NCI-H2107 (cell line): ENCODE measurements at places on chromosomes 2 and 18.

DNA sequence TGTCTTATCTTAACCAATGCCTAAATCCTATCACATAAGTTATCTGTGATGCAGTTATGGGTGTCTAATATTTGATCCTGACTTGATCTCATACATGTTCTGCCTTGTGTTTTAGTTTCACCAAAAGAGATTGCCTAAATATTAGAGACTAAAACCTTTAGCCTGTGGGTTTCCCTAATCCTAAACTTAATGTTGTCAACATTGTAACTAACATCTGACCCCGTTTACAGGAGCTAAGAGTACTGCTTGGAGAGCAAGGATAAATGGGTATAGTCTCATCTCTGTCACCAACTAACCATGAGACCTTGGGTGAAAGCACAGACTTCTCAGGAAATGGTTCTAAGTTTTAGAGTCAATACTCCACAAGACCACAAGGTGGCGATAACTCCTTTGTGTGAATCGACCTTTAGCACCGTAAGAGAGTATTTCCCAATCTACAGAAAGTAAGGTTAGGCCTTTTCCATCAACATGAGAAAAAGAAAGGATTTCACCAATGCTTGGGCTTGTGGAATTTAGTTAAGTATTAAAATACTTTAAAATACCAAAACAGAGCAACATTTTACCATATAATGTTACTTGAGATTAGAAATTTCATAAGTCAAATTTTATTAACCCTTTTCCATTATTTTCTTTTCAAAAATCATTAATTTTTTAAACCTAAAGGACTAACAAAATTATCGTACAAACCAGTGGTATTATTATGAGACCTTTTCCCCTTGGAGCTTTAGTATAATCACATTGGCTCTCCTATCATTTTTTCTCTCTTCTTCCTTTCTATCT, 60.5 kb downstream of the G6PC2 start:
- peak; percentile 6 for DNase-seq

GRCh38 chr2:152811916-152812315, 93.5 kb downstream of the ARL6IP6 start:
- DNase-seq = no peak

DNA sequence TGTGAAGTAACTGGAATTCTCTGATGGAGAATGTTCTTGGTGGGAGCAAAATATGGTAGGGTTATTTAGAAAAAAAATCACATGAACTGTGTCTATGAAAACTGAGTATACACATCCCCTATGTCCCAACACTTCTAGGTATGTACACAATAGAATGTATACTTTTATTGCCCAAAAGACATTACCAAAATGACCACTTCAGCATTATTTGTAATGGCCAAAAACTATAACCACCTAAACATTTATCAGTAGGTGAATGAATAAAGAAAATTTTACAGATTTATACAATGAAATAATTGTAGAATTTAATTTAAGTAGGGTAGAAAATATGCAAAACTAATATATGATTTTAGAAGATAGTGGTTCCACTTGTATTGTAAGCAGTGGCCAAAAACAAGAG, 462.8 kb downstream of the KCNJ3 start:
- DNase-seq = no peak

GRCh38 chr18:55997151-55997561, 409.2 kb upstream of the TCF4 start:
- DNase-seq = no peak

DNA sequence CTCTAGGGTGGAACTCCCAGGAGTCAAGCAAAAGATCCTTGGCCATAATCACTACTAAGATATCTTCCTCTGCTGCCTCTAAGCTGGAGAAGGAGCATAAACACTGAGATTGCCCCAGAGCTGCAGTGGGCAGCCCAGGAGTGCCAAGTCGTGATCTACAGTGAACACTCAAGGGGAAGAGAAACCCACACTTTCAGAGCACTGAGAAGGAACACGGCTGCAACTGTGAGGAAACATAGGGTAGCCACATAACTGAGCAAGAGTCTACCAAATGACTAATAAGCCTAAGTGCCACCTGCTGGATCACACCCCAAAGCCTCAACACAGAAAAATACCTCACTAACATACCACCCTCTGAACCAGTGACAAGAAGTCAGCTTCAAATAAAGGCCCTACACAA, 79.6 kb upstream of the RAB12 start:
- no peak for DNase-seq

- no peak for DNase-seq
Measured at GRCh38 chr2:239775623-239776435, 249.3 kb downstream of the NDUFA10 start.

GRCh38 chr18:58497845-58498244, 131.0 kb downstream of the ALPK2 start:
- no peak for DNase-seq

DNA sequence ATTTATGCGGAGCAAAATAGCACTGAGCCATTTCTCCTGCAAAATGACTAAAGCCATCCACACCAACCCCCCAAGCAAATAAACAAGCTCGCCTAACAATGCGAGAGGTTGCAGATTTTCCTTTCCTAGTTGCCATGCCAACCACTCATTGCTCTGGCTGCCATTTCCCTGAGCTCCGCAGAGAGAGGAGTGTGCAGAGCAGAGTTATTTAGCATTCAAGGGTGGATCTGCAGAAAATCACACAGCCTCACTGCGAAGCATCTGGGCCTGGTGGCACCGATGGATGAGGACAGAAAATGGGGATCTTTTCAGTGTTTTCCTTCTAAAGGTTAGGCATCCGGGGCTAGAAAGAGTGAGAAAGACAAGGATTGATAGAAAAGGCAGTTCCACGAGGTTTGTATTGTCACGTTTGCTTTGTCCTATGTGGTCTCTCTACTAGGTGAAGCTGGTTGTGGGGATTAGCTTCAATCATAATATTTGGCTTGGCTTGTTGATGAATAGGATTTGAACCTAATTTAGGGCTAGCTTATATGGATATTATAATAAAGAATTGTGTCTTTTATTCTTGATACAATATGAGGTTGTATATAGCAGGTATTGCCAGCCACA, 110.2 kb upstream of the UNC80 start:
- DNase-seq = no peak

- DNase-seq = no peak
Measured at GRCh38 chr2:60834270-60834717, 47.1 kb upstream of the REL start.

- DNase-seq = no peak
Measured at GRCh38 chr2:191627518-191627917, 50.4 kb upstream of the NABP1 start.
